Left renal pelvis (tissue), 4 donors: ENCODE measurements at places on chromosomes 1 and 21. TPM values are rescaled to one million over a fixed set of nuclear protein-coding genes. Genes with fewer than 3 reads are reported as not detected.

GRCh38 chr1:175803413-175803812 lies 60.0 kb upstream of the TNR start:
- DNase-seq, result no peak

GRCh38 chr1:167651161-167651693 lies 21.2 kb downstream of the RCSD1 start:
- DNase-seq, result no peak

DNA sequence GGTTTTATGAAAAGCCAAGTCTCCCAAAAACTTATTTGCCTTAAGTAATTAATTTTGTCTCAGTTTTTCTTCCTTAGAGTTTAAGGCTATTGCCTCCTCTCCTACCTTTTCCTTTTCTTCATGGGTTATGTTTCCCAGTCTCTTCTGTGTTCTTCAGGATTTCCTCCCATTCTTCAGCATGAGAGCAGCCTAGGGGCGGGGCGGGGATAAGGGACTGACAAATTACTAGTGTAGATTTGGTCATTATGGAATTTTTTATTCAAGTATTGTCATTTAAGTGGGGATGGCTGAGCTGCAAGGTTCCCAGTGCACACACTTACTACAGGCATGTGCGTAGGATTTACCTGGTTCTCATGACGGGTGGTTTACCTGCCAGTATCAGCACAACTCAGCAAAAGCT lies 35.2 kb upstream of the PIGV start:
- no peak for DNase-seq

- DNase-seq, result peak; percentile 41
Observed at GRCh38 chr1:180881806-180882509, 30.7 kb upstream of the KIAA1614 start.

- DNase-seq, result no peak
Observed at GRCh38 chr1:164748253-164748899, 189.4 kb downstream of the PBX1 start.

- no peak for DNase-seq
Observed at GRCh38 chr1:204466416-204467405, 27.9 kb downstream of the PIK3C2B start.

DNA sequence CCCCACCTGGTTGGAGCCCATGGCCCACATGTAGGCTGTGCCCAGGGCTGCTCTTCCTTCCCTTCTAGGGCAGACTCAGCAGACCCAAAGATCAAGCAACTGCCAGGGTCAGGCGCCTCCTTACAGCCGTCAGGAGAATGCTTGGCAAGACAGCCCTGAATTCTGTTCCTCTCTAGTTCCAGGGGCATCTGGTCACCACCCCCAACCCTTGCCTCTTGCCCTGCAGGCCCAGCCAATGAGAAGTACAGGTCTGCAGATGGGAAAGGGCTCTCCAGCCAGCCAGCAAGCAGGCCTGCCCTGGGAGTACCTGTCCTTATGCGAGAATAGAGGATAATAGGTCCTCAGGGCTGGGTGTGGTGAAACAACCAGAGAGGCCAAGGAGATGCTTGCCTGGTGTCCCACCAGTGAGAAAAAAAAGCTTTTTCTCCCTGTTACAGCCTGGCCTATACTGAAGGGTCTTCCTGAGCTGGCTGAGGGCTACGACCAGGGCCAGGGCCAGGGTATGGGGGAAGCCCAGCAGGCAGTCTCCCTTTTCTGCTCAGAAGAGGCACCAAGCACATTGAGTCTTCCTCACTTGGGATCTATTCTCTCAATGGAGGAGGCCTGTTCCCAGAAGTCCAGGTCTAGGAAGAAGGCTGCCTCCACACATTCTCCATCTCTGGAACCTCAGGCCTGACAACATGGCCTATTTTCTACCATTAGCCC lies 31.4 kb downstream of the NAV1 start:
- DNase-seq, result no peak

GRCh38 chr21:19621837-19622496 lies 1218.4 kb upstream of the TMPRSS15 start:
- no peak for DNase-seq

DNA sequence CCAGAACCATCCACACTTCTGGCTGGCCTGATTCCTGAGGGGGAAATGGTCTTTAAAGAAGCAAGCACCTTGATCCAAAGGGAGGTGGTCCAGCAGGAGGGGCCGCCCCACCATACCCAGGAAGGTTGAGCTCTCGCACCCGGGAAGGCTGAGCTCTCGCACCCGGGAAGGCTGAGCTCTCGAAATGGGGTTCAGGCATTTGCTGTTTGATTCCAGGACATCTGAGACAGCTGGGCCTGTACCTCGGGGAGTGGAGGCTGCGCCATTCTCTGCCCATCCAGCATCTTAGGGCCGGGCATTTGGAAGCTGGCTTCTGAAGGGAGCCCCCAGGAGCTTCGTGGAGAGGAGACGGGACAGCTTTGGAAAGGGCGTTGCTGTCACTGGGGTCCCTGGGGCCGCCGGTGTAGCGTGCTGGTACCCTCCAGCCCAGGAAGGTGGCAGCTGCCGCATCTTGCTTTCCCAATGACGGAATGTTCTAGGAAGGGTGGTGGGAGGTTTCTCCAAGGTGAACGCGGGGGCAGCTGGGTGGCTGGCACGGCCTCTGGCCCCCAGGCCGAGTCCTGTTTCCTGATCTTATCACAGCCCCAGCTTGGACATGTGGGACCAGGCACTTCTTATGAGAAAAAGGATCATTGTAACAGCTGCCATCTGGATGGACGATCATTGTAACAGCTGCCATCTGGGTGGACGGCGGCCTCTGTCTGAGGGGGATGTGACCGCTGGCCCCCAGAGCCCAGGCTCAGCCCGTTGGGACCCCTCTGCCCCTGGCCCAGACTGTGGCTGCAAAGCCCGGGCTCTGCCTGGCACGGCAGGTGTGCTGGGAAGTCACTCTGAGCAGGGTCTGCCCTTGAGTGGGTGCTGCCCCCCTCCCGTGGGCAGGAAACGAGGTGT lies 61.6 kb downstream of the COL18A1 start:
- no peak for DNase-seq

DNA sequence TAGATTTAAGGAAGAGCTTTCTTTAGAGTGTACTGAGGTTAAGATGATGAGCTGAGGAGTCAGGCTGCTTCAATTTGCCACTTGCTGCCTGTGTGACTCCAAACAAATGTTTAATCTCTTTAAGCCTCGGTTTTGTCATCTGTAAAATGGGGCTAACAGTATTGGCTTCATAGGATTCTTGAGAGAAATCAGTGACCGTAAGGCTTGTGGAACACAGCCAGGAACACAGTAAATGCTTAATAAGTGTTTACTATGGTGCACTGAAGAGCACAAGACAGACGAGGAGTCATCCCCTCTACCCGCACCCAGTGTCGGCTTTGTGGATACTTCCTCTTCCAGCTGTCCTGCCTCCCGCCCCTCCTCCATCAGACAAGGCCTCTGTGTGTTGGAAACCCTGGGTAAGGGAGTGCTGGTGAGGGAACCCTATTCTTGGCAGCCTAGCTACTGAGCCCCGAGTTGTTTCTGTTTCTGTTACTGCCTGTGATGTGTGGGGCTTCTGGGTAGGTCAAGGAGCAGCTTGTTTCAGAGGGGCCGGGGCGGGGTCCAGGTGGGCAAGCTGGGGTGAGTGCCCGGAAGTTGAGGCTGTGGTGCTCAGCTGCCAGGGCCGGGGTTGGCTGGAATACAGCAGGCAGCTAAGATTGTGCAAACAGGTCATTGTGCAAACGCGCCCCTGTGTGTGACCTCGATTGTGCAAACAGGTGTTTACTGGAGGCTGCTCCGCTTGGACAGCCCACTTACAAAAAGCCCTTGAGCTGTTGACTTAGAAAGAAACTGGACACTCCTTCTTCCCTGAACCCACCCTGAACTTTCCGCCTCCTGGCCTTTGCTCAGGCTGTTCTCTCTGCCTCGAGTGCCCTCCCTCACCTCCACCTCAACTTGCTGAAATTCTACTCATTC lies 4.0 kb upstream of the CSF3R start:
- no peak for DNase-seq

- DNase-seq, result no peak
Observed at GRCh38 chr1:25126562-25126961, 105.7 kb downstream of the SYF2 start.

DNA sequence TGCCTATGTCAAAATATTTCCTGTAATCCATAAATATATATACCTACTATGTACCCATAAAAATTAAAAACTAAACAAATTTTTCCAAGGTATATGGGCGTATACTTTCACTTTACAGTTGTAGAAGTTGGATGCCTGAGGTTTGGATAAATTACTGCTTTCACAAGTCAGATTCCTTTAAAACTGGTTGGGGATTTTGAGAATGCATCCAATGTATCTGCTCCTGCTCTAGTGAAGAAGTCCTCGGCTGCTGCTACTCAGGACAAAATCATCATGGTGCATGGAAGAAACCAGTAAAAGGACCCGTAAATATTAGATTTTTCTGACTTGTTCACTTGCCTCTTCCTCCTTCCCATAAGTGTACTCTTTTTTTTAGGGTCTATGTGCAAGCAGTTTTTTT lies 841.1 kb downstream of the USP25 start:
- DNase-seq, result no peak

- no peak for DNase-seq
Observed at GRCh38 chr1:229148743-229149142, 122.2 kb upstream of the RAB4A start.

- peak; percentile 41 for DNase-seq
Observed at GRCh38 chr1:185157599-185158412, 839 bp downstream of the SWT1 start.

DNA sequence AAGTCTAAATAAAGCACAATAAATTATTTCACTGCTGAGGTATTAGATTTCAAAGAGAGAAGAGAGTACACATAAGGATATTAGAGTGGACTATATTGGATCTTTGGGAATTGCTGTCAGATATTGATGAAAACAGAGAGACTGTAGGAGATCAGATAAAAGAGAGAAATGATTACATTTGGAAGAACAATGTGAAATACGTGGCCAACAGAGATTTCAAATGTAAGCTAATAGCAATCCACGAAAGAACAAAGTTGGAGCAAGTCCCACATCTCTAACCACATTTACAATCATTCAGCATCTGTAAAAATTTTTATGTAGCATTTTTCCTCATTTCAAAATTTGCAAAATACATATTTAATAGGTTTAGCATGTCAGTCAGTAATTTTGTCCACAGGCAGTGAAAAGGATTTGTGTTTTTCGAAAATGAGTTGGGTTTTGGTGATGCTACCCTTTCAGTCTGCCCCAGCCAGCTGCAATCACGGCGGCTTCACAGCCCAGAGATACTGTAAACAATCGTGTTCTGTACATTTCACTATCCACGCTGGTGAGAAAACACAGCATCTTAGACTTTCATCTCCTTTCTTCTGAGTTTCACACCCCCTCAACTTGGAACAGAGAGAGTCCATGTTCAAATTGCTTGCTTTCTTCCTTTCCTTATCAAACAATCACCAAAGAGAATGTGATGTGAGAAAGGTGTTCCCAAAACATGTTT lies 209.1 kb upstream of the LYPLAL1 start:
- DNase-seq, result no peak

DNA sequence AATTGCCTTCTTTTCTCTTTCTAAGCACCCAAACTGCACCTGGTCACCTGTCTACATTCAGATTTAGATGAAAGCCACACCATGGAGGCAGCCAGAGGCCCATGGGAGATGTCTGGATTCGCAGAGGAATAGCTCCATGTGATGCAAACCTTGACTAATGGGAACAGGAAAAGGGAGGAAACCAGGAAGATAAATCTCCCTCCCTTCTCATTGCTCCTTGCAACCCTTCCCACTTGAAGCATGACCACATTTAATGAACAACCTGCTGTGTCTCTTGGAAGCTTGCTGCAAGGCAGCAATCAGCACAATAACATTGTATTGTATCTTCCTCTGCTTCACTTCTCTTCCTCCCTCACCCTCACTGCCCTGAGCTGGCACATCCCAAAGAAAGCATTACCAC lies 42.6 kb upstream of the KLF17 start:
- peak; percentile 52 for DNase-seq

- no peak for DNase-seq
Observed at GRCh38 chr1:239835946-239836440, 255.7 kb upstream of the FMN2 start.

DNA sequence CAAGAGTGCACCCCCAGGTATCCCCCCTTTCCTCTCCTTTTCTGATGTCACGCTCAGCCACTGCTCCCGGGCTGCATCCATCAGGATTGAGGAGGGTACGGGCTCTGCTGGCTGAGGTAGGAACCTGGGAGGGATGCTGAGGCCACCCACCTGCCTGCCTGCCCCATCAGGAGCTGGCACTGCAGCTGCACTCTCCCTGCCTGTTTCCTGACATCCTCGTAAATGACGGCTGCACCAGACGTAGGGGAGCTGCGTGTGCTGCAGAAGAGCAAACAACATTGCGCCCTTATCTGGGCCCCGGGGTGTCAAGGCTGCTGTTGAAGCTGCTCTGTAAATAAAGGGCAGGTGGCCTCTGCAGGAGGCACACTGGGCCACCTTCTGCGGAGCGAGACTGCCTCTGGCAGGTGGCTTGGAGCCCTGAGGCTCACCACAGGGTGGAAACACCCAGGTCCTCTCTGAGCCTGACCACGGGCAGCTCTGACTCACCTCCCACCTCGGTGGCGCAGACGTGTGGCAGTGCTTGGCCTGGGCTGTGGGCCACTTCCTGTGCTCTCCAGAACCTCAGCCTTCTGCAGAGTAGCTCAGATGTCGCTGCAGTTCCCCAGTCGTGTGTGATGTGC lies 30.9 kb downstream of the SNAP47 start:
- DNase-seq, result no peak

DNA sequence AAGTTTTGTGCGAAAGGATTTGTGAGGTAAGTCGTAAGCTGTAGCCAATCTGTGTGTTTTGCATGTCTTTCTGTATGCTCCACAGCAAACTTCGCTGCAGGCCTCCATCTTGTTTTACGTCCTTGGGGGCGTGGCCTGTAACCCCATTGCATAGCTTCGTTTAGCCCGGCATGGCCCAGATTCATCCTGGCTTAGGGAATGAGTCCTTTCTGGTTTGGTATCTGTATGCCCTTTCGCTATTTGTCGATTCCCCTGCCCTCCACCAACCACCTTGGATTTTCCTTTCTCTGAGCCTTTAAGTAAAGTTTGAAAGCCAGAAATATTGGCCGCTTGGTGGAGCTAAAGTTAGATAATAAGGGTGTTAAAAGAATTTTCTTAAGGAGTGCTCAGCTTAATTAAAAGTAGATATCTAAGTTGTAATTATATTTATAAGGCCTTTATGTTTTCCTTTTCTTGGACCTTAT lies 1.1 kb downstream of the THEM4 start:
- DNase-seq, result no peak

- no peak for DNase-seq
Observed at GRCh38 chr1:153629971-153630370, 1.7 kb downstream of the S100A1 start.

Gene NGF
- polyA plus RNA-seq, result 2.8 TPM

Gene PERM1
- polyA plus RNA-seq, result 0.32 TPM

Gene CD53
- polyA plus RNA-seq, result 6.9 TPM

Gene EXTL2
- 96.4 TPM for polyA plus RNA-seq

Gene MDM4
- polyA plus RNA-seq, result 22.9 TPM
